ENCODE measurements at places on chromosomes 12 and 14. TPM values are rescaled to one million over a fixed set of nuclear protein-coding genes. Genes with fewer than 3 reads are reported as not detected.

- no peaks in the 10 kb centered on the region for H3K27me3 ChIP-seq
- no peaks in the 10 kb centered on the region for H3K36me3 ChIP-seq
- no peaks in the 10 kb centered on the region for H3K4me1 ChIP-seq
- no peak overlapping the region for H3K27ac ChIP-seq
- no peak for DNase-seq
Observed at GRCh38 chr12:94276725-94277124, 128.3 kb downstream of the PLXNC1 start.

DNA sequence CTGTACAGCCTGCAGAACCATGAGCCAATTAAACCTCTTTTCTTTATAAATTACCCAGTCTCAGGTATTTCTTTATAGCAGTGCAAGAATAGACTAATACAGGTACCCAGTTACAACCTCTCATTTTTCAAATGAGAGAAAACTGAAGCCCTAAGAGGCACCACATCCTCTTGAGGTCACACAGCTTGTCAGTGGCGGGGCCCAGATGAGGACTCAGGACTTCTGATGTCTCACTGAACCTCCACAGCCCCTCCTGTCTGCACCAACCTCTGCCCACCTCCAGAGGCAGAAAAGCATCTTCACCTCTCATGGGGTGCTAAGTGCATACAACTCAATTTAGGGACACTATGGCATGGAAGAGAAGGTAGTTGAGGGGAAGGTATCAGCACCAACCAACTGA, 120.7 kb downstream of the CRACR2A start:
- no peaks in the 10 kb centered on the region for H3K36me3 ChIP-seq
- H3K27me3 ChIP-seq: no peaks in the 10 kb centered on the region
- H3K27ac ChIP-seq: no peak overlapping the region
- no peaks in the 10 kb centered on the region for H3K4me1 ChIP-seq
- H3K4me3 ChIP-seq: no peak overlapping the region

AMN gene
- not detected for total RNA-seq

LIN7A gene
- 10.7 TPM for total RNA-seq

TBK1 gene
- total RNA-seq: 26.8 TPM

KRT77 gene
- not detected for total RNA-seq

DNA sequence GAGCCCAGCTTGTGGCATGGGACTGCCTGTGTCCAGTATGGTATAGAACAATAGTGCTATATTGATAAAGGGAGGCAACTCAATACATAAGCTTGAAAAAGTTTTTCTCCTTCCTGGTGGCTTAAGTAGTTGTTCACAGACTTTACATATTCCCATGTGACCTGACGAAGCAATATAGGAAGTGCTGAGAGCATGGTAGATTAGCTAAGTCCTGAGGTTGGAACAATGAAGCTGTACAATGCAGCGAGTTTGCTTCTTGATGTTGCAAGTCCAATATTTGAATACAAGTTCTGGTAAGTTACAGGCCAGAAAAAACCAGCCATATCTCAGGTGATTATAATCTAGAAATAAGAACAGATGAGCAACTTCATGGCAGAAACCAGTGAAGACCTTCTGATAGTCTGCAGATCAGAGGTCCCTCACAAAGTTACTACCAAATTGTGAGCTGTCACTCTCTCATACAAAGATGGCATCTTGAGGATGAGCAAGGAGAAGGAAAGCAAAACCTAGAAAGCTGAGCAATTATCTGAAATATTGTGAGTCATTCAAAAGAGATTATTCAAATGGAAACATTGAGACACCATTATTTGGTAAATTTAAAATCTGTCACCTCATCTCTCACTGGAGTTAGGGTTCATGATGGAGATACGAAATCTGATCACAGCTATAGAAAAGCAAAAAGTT, 72.9 kb upstream of the BTG1 start:
- no peak overlapping the region for H3K4me3 ChIP-seq
- no peak overlapping the region for H3K27ac ChIP-seq
- no peak for DNase-seq
- H3K36me3 ChIP-seq: no peaks in the 10 kb centered on the region
- H3K27me3 ChIP-seq: no peaks in the 10 kb centered on the region

DNA sequence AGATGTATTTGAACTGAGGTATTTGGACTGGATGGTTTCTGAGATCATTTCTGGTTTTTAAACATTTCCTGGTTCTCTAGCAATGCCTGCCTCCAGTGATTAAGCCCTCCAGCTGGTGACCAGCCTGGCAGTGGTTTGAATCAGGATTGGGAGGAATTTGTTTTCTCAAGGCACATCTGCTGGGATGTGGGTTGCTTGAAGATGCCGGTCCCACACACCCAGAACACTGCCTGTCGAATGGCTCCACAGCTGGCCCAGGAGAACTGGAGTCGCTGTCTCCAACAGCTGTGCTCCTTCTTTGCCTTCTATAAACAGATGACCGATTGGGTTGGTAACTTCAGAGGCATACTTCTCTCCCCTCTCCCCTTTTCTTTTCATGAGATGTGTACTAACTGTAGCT, 258.0 kb upstream of the DDHD1 start:
- H3K36me3 ChIP-seq: no peaks in the 10 kb centered on the region
- no peak overlapping the region for H3K4me3 ChIP-seq
- H3K4me1 ChIP-seq: no peaks in the 10 kb centered on the region
- no peak for DNase-seq
- no peaks in the 10 kb centered on the region for H3K27me3 ChIP-seq
